Lower lobe of right lung (tissue), 2 donors: ENCODE measurements at places on chromosomes 11 and 22. TPM values are rescaled to one million over a fixed set of nuclear protein-coding genes. Genes with fewer than 3 reads are reported as not detected.

Gene P2RX3
- not detected for total RNA-seq

Gene ANKK1
- 0.41 TPM for total RNA-seq

Gene ISX
- total RNA-seq: not detected

- no peak for DNase-seq
- peak overlapping the region; percentile 92 for H3K27ac ChIP-seq
- peaks cover 14% of the 10 kb centered on the region for H3K4me1 ChIP-seq
Observed at GRCh38 chr11:112024178-112024772, 933 bp upstream of the DLAT start.

DNA sequence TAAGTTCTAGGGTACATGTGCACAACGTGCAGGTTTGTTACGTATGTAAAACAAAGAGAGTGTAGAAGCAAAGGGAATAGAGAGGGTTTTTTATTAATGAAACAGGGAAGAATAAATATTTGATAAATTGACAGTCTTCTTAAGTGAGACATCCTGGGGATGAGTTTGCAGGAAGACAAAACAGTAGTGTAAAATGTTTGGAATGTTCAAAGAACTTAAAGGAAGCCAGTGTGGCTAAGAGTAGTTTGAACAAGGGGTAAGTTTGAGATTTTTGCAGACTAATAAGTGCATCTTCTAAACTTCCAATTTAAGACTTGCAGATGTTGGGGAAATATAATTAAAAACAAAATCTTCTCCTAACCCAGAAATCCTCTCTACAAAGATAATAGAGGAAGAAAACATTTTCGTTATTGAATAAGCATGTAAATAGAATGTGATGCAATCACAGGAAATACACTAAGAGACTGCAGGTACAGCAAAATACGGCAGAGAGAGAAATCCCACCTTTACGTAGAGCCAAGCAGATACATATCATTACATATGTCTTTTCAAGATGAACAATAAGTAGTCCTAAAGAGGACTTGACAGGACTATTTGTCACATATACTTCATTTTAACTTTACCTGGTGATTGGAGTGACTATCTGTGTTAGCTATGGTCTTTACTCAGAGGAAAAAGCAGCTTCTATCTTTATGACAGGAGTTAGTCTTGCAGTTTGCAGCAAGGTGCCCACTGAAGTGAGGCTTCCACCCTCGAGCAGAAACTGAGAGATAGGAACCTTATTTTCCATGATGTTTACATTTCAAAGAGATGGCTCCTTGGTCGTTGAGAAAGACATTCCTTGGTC, 402.1 kb downstream of the CNTN5 start:
- H3K27me3 ChIP-seq: no peaks in the 10 kb centered on the region
- no peak for DNase-seq
- no peaks in the 10 kb centered on the region for H3K36me3 ChIP-seq
- H3K4me3 ChIP-seq: no peak overlapping the region

Gene KCNK4
- total RNA-seq: not detected

DNA sequence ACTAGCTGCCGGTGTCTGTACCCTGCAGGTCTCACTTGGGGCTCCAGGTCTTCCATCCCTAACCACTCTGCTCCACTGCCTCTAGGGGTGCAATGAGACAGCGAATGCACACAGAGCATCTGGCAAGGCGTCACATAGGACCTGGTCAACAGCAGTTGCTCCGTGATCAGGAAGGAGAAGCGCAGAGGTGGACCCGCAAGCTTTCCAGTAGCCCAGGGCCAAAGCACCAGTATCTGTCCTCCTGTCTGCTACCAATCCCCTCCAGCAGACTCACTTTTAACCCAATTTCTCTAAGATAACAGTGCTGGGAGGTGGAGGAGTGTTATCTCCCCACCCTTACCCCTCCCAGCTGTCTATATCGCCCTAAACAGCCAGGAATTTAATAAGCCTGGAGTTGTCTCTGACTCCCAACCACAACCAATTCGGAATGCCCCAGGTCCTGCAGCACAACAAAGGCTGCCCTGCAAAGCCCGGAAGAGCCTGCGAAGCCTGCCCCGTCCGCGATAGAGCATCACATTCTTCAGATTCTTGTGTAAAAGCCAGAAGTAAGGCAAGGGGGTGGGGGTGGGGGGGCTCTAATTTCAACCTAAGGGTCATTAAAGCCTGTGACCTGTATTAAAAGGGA, 19.3 kb downstream of the MYH9 start:
- peaks cover 100% of the 10 kb centered on the region for H3K4me1 ChIP-seq
- peaks cover 7% of the 10 kb centered on the region for H3K36me3 ChIP-seq
- H3K4me3 ChIP-seq: peak overlapping the region; percentile 22

DNA sequence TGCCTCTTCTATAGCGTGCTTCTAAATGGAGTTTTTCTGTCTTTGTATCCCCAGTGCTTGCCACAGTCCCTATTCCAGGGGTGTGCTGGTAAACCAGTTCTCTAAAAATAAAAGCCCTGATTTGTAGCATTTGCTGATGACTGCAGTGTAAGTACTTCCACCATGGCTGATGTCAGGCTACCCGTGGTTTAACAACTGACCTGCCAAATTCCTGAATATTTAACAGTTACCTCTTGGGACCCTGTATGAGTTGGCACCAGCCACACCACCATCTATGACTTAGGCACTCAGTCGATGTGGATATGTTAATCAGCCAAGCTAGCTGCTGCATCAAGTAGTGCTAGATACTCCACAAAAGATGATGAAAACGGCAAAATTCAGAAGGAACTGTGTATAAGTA, 94.0 kb upstream of the MTNR1B start:
- no peak overlapping the region for H3K27ac ChIP-seq
- H3K27me3 ChIP-seq: no peaks in the 10 kb centered on the region
- H3K4me3 ChIP-seq: no peak overlapping the region
- H3K36me3 ChIP-seq: no peaks in the 10 kb centered on the region
- DNase-seq: no peak

DNA sequence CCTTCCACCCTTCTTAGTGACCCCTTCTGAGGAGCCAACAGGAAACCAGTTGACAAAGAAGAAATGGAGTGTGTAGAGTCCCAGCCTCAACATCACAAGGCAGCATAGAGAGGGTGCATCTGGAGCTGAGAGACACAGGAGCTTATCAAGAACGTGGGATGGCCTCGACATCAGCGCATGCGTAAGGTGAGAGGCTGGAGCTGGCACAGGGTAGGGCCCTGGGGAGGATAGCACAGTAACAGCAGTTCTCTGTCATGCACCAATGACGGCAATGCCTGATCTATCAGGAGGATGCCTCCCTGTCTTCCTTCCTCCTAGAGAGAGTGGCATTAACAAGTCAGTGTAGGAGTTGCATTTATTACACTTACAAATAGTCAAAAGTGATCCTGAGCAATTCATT, 426.1 kb downstream of the NTM start:
- H3K36me3 ChIP-seq: no peaks in the 10 kb centered on the region
- H3K27me3 ChIP-seq: no peaks in the 10 kb centered on the region
- DNase-seq: no peak

GRCh38 chr11:27349919-27350318, 13.1 kb downstream of the CCDC34 start:
- H3K27me3 ChIP-seq: no peaks in the 10 kb centered on the region
- H3K4me3 ChIP-seq: no peak overlapping the region
- DNase-seq: no peak
- H3K27ac ChIP-seq: no peak overlapping the region
- no peaks in the 10 kb centered on the region for H3K4me1 ChIP-seq

GRCh38 chr11:117392979-117393378, 65.3 kb downstream of the CEP164 start:
- H3K27ac ChIP-seq: no peak overlapping the region
- no peak overlapping the region for H3K4me3 ChIP-seq

GRCh38 chr11:83546368-83546767, 260.2 kb upstream of the CCDC90B start:
- no peak overlapping the region for H3K27ac ChIP-seq
- DNase-seq: no peak
- no peaks in the 10 kb centered on the region for H3K36me3 ChIP-seq
- H3K4me3 ChIP-seq: no peak overlapping the region
- H3K27me3 ChIP-seq: no peaks in the 10 kb centered on the region

GRCh38 chr11:90220391-90220790, 2.5 kb downstream of the CHORDC1 start:
- H3K4me3 ChIP-seq: no peak overlapping the region
- H3K4me1 ChIP-seq: peaks cover 27% of the 10 kb centered on the region
- no peaks in the 10 kb centered on the region for H3K27me3 ChIP-seq
- DNase-seq: no peak
- H3K27ac ChIP-seq: no peak overlapping the region

Gene RHOD
- total RNA-seq: 12.2 TPM

Gene MS4A14
- 19.4 TPM for total RNA-seq

Gene NLRP10
- not detected for total RNA-seq

DNA sequence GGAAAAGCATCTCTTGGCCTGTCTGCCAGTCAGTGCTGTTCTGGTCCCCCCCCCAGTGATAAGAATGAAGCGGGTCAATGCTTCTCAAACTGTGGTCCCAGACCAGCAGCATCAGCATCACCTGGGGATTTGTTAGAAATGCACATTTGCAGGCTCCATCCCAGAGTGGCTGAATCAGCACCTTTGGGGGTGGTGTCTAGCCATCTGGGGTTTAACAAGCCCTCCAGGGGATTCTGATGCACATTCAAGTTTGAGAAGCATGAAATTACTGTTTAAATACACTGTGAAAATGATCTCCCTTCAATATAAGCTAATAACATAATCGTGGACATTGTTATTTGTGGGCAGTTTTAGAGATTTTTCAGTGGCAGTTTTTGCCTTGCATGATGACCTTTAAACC, 133.5 kb downstream of the MYO18B start:
- H3K4me1 ChIP-seq: no peaks in the 10 kb centered on the region
- H3K27ac ChIP-seq: no peak overlapping the region
- no peak overlapping the region for H3K4me3 ChIP-seq
- DNase-seq: no peak
- peaks cover 15% of the 10 kb centered on the region for H3K27me3 ChIP-seq

GRCh38 chr11:131402040-131402439, 31.6 kb downstream of the NTM start:
- no peaks in the 10 kb centered on the region for H3K36me3 ChIP-seq
- H3K4me3 ChIP-seq: no peak overlapping the region
- no peaks in the 10 kb centered on the region for H3K4me1 ChIP-seq

- H3K27ac ChIP-seq: peak overlapping the region; percentile 96
- H3K4me3 ChIP-seq: peak overlapping the region; percentile 95
- H3K4me1 ChIP-seq: peaks cover 42% of the 10 kb centered on the region
- no peak for DNase-seq
Observed at GRCh38 chr11:95088946-95089619, 563 bp upstream of the ENDOD1 start.

Gene NPAS4
- not detected for total RNA-seq

- peak overlapping the region; percentile 63 for H3K4me3 ChIP-seq
- DNase-seq: peak; percentile 60
- H3K4me1 ChIP-seq: peaks cover 27% of the 10 kb centered on the region
- peak overlapping the region; percentile 16 for H3K27ac ChIP-seq
- H3K27me3 ChIP-seq: peaks cover 46% of the 10 kb centered on the region
Observed at GRCh38 chr22:37241351-37242142, 2.5 kb downstream of the RAC2 start.

Gene MRGPRF
- total RNA-seq: 11.5 TPM

GRCh38 chr22:23127788-23128187, 14.0 kb downstream of the RSPH14 start:
- DNase-seq: no peak
- no peaks in the 10 kb centered on the region for H3K27me3 ChIP-seq
- H3K36me3 ChIP-seq: no peaks in the 10 kb centered on the region
- no peak overlapping the region for H3K27ac ChIP-seq
- H3K4me1 ChIP-seq: no peaks in the 10 kb centered on the region

Gene ABCG4
- 0.15 TPM for total RNA-seq

Gene MIF
- total RNA-seq: 231 TPM

- peak; percentile 90 for DNase-seq
- H3K36me3 ChIP-seq: peaks cover 40% of the 10 kb centered on the region
- peak overlapping the region; percentile 80 for H3K4me3 ChIP-seq
- H3K4me1 ChIP-seq: peaks cover 37% of the 10 kb centered on the region
Observed at GRCh38 chr11:795634-796564, 2.2 kb downstream of the SLC25A22 start.

DNA sequence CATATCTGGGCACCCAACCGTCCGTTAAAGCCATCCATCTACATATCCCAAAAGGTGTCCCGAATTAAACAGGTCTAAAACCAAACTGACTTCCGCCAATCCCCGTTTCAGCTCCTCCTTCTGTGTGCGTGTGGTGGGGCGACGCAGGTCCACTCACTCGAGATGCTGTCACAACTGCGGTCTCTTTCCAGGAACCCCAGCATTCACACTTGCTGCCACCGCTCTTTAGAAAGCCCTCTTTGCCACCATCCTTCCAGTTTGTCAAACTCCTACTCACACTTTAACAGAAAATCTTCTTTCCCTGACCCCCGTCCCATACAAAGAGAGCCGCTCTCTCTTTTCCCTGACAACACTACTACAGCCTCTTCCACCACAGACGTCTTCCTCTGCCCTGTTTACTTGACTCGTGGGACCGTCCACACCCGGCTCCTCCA, 467 bp downstream of the ESS2 start:
- peak overlapping the region; percentile 79 for H3K27ac ChIP-seq
- peaks cover 38% of the 10 kb centered on the region for H3K36me3 ChIP-seq
- peaks cover 12% of the 10 kb centered on the region for H3K4me1 ChIP-seq
- DNase-seq: no peak
- H3K27me3 ChIP-seq: peaks cover 20% of the 10 kb centered on the region

DNA sequence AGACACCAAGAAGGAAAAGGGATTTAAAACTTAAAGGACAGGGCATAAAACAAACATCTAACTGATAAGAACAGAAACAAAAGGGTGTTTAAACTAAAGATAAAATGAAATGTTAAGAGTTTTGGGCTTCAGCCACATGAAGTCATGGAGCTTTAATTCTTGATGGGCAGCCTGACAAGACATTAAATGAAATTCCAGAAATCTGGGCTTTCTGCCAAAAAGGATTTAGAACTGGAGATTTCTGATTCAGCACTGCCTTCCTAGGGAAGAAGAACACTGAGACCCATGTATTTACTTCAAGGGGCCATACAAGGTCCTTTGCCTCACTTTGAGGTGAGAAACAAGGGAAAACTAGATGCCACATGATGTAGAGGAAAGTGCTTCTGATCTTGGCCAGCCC, 355.9 kb upstream of the RAG2 start:
- no peaks in the 10 kb centered on the region for H3K27me3 ChIP-seq
- H3K27ac ChIP-seq: no peak overlapping the region
- H3K4me3 ChIP-seq: no peak overlapping the region
- H3K4me1 ChIP-seq: no peaks in the 10 kb centered on the region
- no peak for DNase-seq
- H3K36me3 ChIP-seq: no peaks in the 10 kb centered on the region

Gene PRODH
- total RNA-seq: 33.9 TPM

- DNase-seq: no peak
- no peaks in the 10 kb centered on the region for H3K27me3 ChIP-seq
- H3K4me1 ChIP-seq: peaks cover 7% of the 10 kb centered on the region
- H3K27ac ChIP-seq: no peak overlapping the region
- H3K36me3 ChIP-seq: no peaks in the 10 kb centered on the region
Observed at GRCh38 chr11:110425751-110426545, 3.8 kb upstream of the FDX1 start.

Gene SCO2
- total RNA-seq: 4.9 TPM

GRCh38 chr11:19679952-19680828, 32.4 kb upstream of the NAV2 start:
- no peaks in the 10 kb centered on the region for H3K36me3 ChIP-seq
- H3K27me3 ChIP-seq: no peaks in the 10 kb centered on the region
- H3K27ac ChIP-seq: peak overlapping the region; percentile 39
- H3K4me1 ChIP-seq: peaks cover 43% of the 10 kb centered on the region
